ENCODE measurements at places on chromosomes 1 and 21.

GRCh38 chr21:29351691-29352090 is 53.0 kb downstream of the BACH1 start:
- DNase-seq = no peak

DNA sequence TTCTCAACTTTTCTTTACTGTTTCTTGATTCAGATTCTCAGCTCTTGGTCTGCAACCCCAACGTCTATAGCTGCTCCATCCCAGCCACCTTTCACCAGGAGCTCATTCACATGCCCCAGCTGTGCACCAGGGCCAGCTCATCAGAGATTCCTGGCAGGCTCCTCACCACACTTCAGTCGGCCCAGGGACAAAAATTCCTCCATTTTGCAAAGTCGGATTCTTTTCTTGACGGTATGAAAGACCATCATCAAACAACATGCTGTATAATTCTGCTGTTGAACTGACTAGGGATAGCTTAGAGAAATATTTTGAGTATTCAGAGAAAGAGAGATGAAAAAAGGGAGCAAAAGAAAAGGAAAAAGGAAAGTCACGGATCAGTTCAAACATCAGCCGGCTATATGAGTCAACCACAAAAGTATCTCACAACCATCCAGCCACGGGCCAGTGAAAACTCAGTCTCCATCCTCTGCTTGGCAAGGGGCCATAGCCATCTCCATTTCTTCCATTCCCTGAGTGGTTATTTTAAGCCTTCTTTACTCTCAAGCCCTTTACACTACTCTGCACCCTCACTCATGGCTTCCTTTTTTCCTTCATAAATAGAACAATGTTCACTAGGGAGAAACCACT is 14.1 kb downstream of the DNASE2B start:
- no peak for DNase-seq

DNA sequence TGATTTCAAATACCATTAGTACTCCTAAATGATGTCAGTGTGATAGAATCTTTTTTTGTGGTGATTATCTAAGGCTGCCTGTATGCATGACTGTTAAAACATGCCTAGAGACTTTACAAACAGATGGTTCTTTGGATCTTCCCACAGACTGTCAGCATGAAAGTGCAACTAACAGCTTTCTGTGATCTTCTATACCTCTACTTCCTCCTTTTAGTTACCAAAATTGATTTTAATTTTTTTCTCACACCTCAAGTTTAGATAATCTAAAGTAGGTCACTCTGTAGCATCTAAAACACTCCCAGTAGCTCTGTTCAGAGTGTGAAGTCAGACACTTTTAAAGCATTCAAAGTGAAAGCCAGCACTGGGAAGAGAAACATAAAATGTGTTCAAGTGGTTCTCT is 534.5 kb downstream of the PTPRC start:
- DNase-seq = peak; percentile 65

- no peak for DNase-seq
These were observed 16.0 kb upstream of the MTARC2 start for GRCh38 chr1:220732137-220732536.

DNA sequence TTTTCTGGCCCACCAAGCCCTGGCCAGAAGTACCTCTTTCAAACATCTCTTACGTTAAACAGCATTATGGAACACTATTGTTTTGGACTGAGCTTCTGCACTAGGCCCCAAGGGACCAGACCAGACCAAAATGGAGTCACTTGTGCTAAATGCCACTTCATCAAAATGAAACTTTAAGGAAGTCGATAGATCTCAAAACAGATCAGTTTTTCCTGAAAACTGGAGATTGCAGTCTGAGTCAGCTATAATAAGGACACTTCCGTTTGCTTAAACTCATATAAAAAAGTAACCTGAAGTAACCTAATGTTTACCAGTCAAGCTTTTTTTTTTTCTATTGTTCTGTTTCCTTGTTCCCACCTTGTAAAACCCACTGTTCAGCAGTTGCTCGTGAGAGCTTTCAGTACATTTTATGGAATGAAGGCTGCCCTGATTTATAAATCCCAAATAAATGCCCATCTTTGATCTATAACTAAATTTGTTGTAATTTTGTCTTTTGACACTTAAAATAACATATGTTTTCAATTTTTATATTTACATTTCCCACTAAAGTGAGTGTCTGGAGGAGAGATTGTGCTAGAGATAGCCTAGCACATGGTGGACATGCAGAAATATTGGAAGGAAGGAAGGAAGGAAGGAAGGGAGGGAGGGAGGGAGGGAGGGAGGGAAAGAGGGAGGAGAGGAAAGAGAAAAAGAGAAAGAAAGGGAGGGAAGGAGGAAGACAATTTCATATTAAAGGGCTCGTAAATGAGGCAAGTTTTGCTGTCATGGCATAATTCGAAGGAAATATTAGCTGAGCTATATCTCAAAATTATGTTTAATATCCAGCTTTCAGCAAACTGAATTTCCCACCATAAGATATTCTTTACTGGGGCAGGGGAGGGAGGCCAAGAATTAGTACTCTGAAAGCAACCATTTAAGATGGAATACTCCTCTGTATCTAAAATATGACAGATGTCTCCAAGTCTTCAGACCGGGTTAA is 77.0 kb upstream of the CXADR start:
- no peak for DNase-seq

DNA sequence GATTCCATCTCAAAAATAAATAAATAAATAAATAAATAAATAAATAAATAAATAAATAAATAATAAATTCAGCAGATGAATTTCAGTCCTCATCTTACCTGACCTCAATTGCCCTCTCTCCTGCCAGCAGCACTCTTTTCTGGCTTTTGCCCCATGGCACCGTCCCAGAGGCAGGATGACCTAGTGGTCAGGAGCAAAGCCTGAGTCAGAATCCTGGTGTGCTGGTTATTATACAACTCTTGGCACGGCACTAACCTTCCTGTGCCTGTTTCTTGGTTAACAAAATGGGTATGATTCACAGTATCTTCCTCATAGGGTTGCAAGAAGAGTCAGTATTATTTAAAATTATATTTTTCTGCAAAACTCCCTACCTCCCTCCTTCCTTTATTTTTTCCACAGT is 43.0 kb downstream of the NKAIN1 start:
- DNase-seq = no peak

DNA sequence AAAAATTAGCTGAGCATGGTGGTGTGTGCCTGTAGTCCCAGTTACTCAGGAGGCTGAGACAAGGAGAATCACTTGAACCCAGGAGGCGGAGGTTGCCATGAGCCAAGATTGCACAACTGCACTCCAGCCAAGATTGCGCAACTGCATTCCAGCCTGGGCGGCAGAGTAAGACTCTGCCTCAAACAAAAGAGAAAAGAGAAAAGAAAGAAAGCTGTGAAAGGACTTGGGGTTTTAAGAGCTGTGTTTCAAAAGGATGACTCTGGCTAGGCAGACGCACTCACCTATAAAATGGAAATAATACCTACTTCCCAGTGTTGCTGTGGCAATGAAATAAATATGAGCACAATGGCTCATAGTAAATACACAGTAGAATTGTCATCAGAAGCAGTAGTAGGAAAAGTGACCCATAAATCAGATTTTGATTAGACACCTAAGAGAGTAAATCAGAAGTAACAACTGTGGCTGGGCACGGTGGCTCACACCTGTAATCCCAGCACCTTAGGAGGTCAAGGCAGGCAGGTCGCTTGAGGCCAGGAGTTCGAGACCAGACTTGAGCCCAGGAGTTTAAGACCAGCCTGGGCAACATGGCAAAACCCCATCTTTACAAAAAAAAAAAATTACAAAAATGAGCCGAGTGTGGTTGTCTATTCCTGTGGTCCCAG is 45.9 kb upstream of the PUM1 start:
- peak; percentile 63 for DNase-seq

- DNase-seq = peak; percentile 41
These were observed 24.7 kb upstream of the HMGN1 start for GRCh38 chr21:39373634-39374033.

DNA sequence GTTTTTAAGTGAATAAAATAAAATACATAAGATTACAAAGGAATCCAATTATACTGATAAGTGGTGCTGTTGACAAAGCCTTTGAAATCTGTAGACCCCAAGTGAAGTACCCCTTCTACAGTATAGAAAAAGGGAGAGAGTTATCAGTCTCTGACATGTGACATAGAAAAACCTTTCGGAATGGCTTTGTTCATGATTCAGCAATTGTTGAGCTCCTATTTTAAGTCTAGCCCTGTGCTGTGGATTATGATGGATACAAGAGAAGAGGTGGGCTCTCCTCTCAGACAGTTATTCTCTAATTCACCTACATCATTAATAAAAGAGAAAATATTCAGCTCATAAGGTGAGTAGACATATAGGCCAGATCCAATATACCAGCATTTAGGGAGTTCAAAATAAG is 53.3 kb upstream of the ITPKB start:
- no peak for DNase-seq

- DNase-seq = no peak
These were observed 5.4 kb downstream of the ZSWIM5 start for GRCh38 chr1:45200906-45201500.

GRCh38 chr1:219626865-219627264 is 14.0 kb upstream of the ZC3H11B start:
- no peak for DNase-seq

DNA sequence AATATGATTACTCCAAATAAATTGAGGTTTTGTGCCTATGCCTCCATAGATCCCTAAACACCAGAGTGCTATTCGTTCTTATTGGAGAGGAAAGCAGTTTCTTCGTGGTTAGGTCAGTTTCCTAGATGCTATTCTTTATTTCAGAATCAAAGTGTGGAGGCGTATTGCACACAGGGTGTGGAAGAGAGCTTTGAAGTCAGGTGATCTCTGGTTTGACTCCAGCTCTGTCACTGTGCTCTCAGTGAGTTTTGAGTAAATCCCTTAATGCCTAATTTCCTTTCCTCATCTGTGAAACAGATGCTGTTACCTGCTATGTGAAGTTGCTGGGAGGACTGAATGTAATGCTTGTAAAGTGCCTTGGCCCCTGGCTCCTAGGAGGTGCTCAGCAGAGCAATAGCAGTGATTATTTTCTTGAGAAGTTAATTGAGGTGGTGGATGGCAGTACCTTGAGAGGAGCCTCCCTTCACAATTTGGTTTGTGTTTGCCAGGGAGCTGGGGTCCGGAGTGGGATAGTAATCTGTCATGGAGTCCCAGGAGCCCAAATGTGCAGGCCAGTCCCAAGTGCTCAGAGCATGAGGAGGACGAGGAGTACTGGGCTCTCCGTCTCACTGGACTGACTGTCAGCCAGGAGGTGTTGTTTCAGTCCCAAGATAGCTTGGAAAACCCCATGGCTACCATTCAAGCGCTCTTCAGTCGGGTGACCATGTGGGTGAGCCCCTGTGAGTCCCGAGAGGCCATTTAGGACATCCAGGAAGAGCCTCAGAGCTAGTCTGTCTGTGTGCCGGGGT is 14.9 kb downstream of the NTPCR start:
- no peak for DNase-seq

- no peak for DNase-seq
These were observed 79.5 kb downstream of the RUNX1 start for GRCh38 chr21:34969423-34970166.

DNA sequence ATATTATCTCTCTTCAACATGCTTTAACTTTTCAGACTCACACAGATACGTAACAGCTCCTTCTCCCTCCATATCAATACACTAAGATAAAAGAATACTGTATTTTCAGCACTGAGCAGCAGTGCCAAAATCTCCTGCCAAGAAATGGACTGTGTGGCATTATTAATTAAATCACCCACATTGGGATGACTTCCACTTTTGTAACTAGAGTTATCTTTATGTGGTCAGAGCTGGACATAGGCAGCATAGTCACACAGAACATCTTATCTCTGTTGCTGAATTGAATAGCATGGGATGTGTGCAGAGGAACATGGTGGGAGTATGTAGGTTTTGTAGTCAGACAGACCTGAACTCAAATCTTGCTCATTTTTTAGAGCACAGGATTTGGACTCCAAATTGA is 41.4 kb upstream of the CACYBP start:
- DNase-seq = no peak

DNA sequence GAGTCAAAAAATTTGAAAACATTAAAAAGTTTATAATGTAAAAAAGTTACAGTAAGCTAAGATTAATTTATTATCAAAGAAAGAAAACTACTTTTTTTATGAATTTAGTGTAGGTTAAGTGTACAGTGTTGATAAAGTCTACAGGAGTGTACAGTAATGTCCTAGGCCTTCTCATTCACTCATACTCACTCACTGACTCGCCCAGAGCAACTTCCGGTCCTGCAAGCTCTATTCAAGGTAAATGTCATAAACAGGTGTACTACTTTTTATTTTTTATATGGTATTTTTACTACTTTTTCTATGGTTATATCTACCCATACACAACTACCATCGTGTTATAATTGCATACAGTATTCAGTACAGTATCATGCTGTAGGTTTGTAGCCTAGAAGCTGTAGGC is 49.6 kb downstream of the TBX19 start:
- DNase-seq = no peak

- DNase-seq = peak; percentile 75
These were observed 195.9 kb downstream of the TOMM20 start for GRCh38 chr1:234932511-234933430.

GRCh38 chr1:231242516-231243198 is 1.6 kb downstream of the GNPAT start:
- DNase-seq = peak; percentile 21

DNA sequence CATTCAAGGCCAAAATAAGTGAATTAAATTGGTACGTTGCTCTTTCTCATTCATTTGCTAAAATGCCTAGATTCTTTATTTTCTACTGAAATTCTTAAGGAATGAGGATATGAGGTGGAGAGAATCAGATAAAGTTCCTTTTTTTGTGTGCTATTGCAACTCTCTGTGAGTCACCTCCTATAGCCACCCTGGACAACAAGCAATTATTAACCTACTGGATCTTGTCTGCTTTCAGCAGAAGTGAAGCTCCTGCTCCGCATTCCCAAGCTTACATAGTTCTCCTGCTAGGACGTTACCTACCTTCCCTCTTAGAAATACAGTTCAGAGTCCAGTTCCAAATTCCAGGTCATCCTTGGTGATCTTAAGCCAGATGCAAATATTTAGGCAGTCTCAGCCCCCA is 4.8 kb upstream of the KCNJ6 start:
- DNase-seq = no peak

DNA sequence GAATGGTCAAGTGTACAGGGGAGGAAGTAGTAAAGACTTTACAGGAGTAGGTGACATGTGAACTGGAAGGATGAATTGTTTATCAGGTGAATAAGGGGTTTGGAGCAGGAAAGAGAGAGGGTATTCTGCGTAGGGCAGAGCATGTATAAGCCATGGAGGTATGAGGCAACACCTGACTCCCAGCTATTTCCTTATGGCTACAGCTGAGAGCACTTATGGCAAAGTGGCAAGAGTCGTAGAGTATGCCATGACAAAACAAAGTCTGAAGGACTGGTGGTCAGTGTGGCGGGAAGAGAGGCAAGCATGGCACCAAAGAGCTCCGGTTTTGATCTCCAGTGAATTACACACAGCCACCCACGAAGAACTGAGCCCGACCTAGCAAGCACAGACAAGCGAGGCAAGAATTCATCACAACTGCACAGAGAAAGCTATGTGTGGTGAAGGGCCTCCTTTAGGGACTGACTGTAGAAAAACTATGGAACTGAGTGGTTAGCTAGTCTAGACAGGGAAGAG is 9.0 kb upstream of the ELOVL1 start:
- DNase-seq = no peak

DNA sequence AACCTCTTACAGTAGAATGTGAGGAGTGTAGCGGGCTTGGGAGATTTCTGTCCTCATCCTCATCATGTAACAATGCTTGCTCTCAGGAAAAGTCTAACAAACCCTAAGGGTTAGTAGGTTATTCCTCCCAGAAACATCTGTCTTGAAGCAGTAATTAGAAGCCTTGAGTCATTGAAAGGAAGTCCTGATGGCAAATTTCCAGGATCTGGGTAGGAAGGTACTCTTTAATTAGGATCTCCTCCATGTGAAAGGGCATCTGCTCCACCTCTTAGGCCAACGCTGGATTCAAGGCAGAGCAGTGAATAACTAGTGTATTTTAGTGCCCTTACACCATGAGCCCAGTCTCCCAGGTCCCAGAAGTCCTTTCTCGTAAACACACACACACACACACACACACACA is 106.6 kb upstream of the BARHL2 start:
- DNase-seq = no peak

Measured in suppressor macrophage treated with lipopolysaccharide for 4 hours (primary cell).